ENCODE measurements at places on chromosomes 7 and 10.

- DNase-seq: no peak
Measured at GRCh38 chr10:103367379-103367781, 396 bp upstream of the TAF5 start.

- DNase-seq: no peak
Measured at GRCh38 chr10:47012214-47012613, 101.0 kb downstream of the PTPN20 start.

- no peak for DNase-seq
Measured at GRCh38 chr10:126351021-126351420, 37.3 kb downstream of the ADAM12 start.

DNA sequence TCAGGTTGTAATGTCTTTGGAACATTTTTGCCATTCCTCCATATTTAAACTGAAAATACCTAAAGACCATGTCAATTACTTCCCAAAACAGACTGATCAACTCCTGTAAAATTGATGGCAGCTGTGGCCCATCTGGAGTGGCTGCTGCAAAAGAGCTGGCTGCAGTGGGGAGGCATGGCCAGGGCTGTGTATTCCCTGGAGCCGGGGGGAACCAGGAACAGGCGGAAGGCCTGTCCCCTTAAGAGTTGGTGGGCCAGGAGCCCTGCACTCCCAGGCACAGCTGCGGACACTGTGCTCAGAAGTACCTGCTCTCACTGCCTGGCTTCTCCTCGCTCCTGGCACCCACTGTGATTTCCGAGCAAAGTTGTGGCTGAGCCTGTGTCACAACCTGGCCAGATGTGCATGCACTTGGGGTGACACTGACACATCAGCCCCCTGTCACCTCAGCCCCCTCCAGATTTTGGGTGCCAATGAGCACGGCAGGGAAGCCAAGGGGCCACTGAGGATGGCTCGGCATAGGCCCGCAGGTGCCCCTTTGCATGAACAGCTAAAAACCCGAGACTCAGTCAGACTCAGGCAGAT lies 116.1 kb downstream of the DGKB start:
- DNase-seq: no peak

- no peak for DNase-seq
Measured at GRCh38 chr10:76010703-76011102, 579.3 kb downstream of the LRMDA start.

DNA sequence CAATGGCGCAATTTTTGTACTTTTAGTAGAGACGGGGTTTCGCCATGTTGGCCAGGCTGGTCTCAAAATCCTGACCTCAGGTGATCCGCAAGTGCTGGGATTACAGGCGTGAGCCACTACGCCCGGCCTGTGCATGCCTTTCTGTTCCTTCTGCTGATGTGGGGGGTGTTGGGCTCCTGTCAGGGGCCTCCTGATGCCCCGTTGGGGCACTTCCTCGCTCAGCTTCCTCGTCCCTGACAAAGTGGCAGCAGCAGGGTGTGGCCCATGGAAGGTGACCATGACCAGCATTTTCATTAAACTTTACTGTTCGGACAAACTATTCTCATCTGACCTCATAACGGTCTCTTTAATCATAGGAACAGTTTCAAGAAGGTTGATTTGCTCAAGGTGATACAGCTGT lies 69.4 kb downstream of the TBXAS1 start:
- no peak for DNase-seq

DNA sequence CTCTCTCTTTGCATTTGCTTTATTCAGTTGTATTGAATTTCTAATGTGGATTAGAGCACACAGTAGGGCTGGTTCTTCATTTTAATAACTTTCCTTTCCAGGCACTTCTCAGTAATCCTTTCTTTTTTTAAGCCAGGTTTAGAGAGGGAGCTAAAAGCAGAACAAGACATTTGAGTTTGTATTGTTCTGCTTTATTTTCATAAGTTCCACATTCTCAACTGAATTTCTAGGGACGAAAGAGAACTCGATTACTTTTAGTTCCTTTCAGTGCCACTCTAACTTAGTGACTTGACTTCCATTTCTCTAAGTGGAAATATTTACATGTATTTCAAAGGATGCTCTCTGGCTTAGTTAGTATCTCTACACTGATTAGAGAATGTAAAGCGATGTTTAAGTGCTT lies 145.6 kb downstream of the EXOC4 start:
- DNase-seq: no peak

GRCh38 chr10:14753441-14753840 lies 21.3 kb downstream of the FAM107B start:
- DNase-seq: no peak

DNA sequence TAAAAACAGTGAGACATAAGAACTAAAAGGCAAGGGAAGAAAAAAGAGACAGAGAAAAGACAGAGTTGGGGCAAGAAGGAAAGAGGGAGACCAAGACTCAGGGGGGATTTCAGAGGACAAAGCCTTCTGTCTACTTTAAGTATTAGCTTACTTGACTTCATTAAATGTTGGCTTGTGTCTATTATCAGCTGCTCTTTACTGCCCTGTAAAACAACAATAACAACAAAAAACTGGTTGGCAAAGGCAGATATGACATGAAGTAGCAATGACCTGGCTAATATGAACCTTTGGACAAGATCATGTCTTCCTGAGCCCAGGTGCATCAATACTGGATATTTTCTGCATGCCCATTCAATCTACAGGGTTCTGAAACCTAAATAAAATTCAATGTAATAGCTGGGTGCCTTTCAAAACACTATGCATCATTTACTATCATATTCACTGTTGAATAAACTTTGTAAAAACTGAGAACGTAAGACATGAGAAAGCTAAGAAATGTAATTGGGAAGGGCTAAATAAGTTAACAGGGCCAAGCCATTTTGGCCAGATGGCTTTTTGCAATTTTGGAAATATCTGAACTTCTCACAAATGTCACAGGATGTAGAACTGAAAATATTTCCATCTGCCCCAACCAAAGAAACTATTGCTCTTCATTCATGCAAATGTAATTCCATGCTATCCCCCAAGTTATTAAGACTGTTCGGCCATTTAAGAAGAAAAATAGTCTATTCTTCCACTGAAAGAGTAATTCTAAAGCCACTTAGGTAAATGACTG lies 49.4 kb downstream of the LRRN3 start:
- DNase-seq: no peak

GRCh38 chr7:155069992-155070751 lies at the start of gene HTR5A:
Gene HTR5A (plus strand): TSS chr7:155070324. CDS start chr7:155070900, 576 bp downstream.
- DNase-seq: peak; percentile 48

DNA sequence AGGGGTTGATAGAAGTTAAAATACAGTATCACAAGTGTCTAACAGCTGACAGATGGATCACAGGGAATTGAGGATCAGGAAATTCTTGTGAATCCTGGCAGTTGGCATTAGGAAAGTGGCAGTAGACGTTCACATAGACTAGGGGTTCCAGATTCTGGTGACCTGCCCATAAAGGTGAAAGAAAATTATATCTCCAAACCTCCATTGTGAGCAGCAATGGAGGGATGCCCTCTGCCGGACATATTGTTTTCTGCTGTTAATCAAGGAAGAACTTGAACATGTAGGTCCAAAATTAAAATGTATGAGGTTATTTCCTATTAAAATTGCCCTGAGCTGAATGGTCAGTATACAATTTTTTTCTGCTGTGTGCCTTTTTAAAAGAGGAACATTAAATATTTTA lies 5.1 kb downstream of the NME8 start:
- DNase-seq: no peak

GRCh38 chr10:48496831-48497779 lies 107.8 kb downstream of the ARHGAP22 start:
- no peak for DNase-seq

DNA sequence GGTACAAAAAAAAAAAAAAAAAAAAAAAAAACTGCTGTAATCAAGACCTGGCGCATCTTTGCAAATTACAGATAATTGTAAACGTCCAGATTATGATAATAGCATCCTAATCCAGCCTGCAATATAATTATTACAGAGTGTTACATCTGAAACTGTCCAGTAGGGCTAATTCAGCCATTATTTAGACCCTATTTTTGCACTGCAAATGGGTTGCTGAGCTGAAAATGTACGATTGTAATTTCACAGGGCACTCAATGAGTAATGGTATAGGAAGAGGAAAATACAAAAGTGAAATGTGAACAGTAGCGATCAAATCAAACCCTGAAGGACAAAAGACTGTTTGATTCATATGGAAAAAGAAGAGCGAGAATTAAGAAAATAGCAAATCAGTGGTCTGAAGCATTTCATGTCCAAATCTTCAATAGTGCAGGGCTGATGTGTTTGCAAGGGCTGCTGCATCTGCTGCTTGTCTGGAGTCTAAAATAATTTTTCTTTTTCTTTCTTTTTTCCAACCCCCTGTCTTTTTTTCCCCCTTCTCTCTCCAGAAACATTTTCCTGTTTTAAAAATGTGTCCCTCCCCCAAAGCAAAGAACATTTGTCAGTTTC lies 8.9 kb downstream of the DLX6 start:
- DNase-seq: no peak

- no peak for DNase-seq
Measured at GRCh38 chr10:21311426-21311825, 214.1 kb downstream of the SKIDA1 start.

DNA sequence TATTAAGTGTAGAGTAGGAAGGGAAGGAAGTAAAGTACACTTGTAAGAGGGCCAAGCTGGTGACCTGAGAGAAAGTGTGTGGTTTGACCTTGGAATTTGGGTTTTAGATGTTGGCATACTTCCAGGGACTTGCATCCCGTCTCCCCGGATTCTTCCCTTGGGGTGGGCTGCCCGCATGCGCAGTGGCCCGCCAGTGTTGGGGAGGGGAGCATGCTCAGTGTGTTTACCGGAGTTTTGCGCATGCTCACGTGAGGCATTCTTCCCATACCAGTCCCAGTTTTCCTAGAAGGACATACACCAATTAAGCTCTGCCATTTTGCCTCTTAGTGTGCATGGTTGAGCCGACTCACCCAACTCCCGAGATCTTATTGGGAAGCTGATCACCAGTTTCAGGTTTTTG lies 9.4 kb downstream of the PDSS1 start:
- DNase-seq: no peak

GRCh38 chr10:35090162-35090954 lies at the start of gene CUL2:
Gene CUL2 (minus strand): TSS chr10:35090341. CDS start chr10:35071317, 19,024 bp downstream.
- DNase-seq: peak; percentile 70

DNA sequence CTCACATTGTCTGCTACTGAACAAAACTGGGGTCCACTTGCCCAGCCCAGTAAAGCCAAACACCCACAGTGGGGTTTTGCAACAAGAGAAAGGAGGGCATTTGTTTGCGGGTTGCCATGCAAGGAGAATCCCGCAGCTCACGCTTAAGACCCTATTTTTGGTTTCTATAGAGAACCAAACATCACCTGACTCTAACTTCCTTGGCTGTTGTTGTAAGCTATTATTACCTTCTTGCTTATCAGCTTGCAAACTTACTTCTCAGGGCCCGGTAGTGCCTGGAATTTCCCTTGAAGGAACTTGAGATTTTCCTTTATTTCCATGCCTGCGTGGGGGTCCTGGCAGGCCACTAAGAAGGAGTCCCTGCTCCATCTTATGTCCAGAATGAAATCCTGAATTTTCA lies 20.7 kb downstream of the IFIT3 start:
- DNase-seq: no peak

DNA sequence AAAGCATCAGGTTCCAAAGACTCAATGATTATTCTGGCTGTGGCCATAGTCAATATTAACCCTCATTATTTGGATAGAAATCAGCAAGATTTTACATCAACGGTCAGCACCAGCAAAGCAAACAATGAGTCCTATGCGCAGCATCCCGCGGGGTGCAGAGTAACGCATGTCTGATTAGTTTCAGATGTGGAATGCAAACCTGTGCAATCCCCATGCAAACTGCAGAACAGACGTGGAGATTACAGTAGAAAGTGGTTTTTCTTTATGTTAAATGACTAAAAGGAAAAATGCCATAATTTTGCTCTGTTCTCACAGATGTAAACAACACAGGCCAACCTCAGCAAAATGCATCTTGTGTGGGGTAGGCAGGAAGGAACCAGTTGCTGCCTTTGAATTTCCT lies 258.1 kb upstream of the GRB10 start:
- DNase-seq: no peak

- no peak for DNase-seq
Measured at GRCh38 chr7:14289957-14290356, 300.5 kb upstream of the ETV1 start.

GRCh38 chr10:1153251-1153763 lies 97.1 kb downstream of the WDR37 start:
- no peak for DNase-seq

GRCh38 chr7:87420173-87420572 lies 55.3 kb downstream of the ABCB4 start:
- no peak for DNase-seq

DNA sequence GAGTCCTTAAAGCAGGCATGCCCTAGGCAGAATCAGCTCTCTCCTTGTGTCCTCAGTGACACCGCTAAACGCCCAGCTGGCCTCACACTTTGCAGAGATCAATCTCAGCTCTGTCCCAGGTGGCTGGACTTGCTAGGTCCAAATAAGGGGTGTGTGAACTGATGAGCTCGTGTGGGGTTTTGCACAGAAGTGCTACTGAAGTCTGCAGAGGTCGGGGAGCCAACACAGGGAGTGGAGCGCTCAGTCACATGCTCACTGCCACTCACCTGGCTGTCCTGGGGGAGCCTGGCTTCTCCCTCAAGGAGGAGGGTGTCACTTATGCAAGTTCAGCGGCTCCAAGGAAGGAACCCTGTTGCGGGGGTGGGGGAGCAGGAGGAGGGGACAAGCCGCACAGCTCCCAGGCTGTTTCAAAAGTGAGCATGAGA lies 2.0 kb downstream of the ELN start:
- DNase-seq: no peak

- no peak for DNase-seq
Measured at GRCh38 chr7:33862946-33863814, 42.2 kb upstream of the BMPER start.

All from omental fat pad (tissue), 4 donors.